ENCODE measurements at places on chromosomes 11 and 22.

DNA sequence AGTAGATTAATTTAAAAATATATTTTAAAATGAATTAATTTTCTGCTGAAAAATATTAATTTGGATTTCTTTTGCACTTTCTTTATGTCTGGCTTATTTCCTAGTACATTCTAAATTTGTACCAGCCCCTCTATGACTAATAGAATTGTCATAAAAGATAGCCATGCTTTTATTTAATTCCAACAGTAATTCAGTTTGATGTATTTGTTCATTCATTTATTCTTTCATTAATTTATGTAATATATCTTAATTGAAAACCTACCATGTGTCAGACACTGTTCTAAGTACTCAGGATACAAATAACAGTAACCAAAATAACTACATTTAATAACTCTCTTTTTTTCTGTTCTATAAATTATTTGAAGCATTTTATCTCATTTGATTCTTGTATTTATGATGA is 264.0 kb upstream of the CCDC179 start:
- DNase-seq = no peak

GRCh38 chr11:10838083-10838482 is 19.8 kb downstream of the ZBED5 start:
- DNase-seq = no peak

- peak; percentile 41 for DNase-seq
Observed at GRCh38 chr11:112289588-112290492, 29.2 kb upstream of the PLET1 start.

DNA sequence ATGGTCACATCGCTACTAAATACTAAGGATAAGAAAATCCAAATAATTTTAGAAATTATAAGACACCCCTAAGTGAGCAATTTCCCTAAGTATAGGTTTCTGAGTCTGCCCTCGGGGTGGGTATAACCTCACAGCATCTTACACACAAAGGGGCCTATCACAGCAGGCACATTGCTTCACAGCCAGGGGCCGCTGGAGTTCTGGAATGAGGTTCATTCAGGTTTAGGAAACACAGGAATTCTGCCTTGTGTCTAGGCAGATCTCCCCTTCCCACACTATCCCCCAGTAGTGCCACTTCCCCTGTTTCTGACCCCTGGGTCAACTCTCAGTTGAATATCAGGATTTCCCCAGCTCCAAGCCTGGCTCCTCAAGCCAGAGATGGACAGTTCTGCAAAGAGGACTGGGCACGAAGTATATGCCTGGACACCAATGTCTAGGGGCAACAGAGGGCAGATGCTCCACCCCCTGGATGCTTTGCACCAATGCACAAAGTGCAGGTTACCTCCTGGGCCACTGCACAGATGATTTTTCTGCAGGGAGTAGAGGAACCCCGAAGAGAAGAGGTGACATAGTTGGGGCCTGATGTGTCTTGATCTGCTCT is 11.4 kb downstream of the TUBA8 start:
- DNase-seq = no peak

GRCh38 chr11:68066742-68067141 is 27.9 kb downstream of the TCIRG1 start:
- DNase-seq = no peak

GRCh38 chr11:106714199-106714598 is 304.1 kb downstream of the GUCY1A2 start:
- DNase-seq = no peak

DNA sequence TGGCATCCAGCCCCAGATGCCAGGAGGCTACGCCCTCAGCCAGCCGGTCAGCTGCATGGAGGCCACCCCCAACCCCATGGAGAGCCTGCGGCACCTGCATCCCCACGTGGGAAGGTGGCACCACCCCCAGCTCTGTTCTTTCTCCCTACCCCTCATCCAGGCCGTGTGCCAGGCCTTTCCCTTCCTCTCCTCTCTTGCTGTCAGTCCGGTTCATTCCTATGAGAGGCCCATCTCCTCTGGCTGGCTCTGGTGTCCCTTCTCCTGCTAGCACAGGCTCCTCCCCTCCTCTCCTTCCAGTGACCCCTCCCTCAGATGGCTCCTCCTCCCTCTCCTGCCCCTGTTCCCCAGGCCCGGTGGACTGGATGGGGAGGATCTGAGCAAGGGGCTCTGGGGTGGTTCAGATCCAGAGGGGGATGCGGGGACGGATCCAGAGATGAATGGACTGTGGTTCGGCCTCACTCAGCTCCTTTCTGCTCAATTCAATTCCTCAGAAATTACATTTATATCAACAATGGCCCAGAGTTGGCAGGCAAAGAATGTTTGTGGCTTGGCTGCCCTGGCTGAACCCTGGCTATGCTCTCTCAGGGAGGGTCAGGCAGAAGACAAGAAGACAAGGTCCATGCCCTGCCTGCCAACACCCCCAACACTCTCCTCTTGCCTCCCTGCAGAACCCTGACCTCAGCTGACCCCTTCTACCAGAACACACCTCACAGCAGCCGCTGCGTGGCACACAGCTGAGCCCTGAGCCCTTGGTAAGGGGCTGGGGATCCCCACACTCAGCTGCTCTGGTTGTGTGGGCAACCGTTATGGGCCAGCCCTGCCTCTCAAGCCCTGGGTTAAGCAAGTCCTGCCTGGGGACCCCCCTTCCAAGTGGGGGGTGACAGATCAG is 18.5 kb upstream of the LRRC10B start:
- DNase-seq = no peak

- DNase-seq = no peak
Observed at GRCh38 chr22:43955883-43956782, 891 bp downstream of the SAMM50 start.

DNA sequence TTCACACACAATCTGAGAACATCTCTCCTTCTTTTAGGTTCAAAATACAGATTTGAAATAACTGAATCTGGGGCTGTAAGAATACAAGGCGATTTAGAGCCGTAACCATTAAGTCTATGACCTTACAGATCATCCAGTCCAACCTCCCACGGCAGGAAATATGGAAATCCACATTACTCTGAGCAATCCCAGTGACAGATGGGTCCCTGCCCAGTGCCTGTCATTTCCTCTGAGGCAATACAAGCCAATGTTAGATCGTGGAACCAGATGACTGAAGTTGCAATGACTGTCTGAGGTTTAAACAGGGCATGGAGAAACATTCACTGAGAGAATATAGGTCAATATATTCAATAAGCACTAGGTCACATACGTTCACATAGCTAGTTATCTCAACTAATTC is 77.4 kb upstream of the OR5AK2 start:
- DNase-seq = no peak

DNA sequence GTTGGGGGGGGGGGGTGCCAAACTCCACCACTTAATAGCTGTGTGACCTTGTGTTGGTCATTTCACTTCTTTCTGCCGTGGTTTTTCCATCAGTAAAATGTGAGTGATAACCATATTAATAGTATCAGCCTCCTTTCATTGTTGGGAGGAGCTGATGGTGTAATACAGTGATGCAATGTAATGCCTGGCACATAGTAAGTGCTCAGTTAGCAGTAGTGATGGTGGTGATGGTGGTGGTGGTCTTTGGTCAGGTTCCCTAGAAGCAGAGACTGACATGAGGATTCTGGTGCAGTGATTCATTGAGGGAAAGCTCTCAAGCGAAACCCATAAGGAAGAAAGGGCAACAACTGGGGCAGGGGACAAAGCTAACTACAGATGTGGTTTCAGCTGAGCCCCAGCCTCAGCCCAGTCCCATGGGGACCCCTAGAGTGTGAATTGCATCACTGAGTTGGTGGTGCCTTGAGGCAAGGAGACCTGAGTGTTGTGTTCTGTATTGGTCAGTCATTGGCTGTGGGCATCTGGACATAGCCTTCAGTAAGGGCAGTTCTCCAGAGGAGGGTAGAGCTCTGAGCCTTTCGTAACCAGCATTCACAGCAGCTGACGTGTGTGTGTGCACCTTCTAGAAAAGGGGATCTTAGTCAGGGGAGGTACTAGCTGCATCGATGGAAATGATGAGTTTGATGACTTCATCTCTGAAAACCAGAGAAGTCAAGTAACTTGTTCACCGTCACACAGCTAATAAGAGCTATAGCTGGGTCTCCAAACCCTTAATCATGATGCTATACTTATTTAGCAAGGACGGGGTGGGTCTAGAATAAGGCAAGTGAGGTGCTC is 93.6 kb upstream of the CRYBB3 start:
- no peak for DNase-seq

GRCh38 chr11:2512431-2513407 is 67.9 kb downstream of the KCNQ1 start:
- DNase-seq = no peak

- DNase-seq = peak; percentile 8
Observed at GRCh38 chr22:50485221-50486131, 1.2 kb upstream of the MIOX start.

GRCh38 chr11:27626938-27627586 is 73.2 kb downstream of the BDNF start:
- no peak for DNase-seq

DNA sequence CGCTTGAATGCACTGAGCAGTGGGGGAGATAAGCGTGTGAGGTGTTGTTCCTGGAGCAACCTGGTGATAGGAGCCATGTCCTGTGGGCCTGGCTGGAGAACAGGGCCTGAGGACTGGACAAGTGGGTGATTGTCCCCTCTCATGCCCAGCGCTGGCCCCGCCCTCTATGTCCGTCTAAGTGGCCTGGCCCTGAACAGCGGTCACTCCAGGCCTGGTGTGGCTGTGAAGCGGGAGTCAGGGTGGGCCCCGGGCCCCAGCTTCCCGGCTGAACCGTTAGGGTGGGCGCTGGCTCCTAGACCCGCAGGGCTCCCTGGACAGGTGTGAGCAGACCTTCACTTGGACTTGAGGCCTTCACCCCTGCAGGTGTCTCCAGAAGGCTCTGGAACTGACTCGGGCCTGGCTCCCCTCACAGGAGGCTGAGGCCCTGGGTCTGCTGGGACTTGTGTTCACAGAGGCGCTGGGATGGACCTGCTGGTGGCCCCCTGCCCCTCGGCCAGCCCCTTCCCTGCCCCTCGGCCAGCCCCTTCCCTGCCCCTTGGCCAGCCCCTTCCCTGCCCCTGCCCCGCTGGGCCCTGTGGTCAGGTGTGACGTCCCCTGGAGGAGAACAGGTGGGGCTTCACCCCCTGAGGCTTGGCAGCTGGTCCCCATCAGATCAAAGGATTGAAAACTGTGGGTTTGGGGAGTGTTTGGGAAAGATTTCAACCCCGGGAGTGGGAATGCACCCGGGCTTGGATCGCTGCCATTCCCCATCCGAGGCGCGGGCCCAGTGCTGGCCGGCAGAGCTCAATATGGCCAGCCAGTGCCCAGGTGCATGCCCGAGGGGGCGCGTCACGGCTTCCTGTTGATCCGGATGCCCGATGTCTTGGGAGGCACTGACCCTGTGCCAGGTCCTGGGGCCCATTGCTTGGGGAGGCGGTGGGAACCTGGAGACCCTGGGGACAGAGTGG is 3.2 kb upstream of the MUC6 start:
- no peak for DNase-seq

DNA sequence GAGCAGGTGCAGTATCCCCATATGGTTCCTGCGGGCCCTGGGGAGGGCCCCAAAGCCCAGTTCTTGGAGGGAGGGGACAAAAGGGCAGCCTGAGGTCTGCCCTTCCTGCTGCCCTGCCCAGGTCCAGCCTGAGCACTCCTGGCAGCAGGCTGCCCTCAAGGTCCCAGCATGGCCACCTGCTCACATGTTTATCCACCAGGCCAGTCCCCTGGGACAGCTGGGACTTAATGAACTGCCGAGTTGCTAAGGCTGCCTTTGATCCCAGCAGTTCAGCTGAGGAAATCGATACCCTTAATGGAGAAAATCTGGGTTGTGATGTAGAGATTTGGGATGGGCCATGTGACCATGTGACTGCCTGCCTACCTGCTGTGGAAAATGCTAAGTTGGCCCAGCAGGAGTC is 146.2 kb downstream of the TRIM29 start:
- DNase-seq = no peak

DNA sequence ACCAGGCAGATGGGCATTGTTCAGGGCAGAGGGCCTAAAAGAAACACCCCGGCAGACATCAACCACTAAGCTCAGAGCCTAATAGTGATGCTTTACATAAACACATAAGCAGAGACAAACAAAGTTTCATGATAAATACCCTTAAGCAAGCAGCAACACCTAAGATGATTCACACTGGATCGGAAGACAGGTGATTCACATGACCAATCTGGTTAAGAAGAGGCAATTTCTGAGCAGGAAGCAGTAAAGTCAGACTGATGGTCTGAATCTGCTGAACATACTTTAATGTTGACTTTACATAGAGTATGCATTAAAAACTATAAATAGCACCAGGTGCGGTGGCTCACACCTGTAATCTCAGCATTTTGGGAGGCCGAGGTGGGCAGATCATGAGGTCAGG is 56.1 kb downstream of the SYN3 start:
- no peak for DNase-seq

DNA sequence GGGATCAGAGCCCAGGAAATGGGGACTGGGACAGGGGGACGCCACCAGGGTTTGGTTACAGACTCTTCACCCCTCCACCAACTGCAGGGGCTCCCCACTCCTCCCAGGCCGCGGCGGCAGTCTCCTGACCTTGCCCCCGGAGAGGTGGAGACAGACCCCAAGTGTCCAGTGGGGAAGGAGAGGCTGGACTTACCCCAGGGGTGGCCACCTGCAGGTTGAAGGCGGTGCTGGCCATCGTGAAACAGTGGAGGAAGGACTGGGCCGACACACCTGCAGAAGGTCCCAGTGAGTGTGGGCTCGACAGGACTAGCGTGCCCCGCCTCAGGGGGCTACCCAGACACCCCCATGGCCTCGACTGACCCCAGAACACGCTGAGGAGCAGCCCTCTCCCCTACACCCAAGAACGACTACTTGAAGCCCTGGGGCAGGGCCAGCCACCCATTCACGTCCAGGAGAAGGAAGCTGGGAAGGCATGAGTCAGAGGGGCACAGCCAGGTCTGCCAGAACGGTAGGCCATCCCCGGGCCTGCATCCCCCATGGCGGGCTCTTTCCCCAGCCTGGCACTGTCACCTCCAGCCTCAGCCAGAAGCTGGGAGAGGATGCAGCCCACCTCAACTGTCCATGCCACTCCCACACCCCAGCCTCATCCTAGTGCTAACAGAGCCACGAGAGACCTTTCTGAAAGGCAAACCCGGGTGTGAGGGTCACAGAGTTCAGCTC is 2.3 kb downstream of the GATD1 start:
- no peak for DNase-seq

DNA sequence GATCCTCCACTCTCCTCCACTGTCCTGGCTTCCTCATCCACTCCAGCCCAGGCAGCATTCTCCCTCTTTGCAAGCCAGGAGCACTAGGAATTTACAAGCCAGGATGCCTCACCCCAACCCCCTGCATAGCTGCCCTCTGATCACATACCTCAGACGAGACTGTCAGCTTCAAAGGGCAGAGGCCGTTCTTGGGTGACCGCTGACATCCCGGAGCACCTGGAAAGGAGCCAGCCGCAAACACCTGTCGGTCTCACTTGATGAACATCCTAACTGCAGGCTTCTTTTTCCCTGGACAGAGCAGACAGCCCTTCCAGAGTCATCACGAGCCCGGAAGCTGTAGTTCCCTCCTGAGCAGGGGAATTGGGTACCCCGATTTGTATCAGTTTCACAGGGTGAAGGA is 451.3 kb upstream of the B3GAT1 start:
- DNase-seq = no peak

DNA sequence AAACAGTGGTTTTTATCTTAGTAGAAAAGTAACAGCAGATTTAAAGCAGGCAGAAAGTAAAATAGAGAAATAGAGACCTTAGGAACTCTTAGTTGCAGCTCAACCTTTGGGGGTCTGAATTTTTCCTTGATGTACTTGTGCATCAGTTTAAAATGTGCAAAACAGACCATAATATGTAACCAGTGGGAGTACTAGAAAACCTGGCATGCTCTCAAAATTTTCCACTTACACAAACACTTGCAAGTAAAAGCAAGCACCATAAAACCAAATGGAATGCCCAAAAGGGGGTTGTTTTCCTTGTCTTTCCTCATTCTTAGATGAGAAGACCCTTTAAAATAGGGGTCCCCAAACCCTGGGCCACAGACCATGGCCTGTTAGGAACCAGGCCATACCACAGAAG is 12.9 kb upstream of the MRGPRE start:
- no peak for DNase-seq
